AG04449 (cell line): ENCODE measurements at places on chromosomes 6 and 20.

DNA sequence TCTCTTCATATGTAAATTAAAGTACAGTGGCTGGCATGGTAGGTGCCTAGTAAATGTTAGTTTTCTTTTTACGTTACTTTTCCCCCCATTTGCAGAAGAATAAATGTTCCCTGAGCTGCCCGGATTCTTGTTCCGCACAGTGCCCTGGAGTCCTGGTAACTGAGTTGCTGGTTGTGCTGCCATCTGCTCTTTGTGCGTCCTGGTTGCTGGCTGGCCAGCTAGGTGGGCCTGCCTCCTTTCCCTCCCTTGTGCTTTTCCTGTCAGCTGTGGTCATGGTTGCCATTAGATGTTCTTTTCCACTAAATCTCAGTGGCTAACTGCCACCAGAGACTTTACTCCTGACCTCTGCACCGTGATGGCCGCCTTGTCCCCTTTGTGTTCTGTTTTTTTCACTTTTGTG is 28.6 kb downstream of the CEP43 start:
- DNase-seq, result no peak

- no peak for DNase-seq
Observed at GRCh38 chr6:89797317-89797716, 22.3 kb downstream of the MDN1 start.

DNA sequence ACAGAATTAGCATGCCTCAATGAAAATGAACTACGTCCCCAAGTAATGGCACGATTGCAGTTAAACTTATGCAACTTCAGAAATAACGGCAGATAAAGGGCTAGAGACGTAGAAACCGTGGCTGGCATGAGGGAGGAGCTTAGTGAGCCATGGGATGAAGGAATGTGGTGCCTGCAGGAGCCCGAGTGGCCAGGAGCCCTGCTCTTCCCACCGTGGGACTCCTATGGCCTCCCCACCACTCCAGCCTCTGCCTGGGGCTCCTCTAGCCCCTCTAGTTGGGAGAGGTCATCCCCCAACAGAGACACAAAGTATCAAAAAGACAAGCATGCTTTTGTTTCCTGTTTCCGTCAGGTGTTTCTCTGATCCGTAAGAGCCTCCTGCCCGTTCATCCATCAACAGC is 75.1 kb upstream of the BHLHE23 start:
- DNase-seq, result no peak

- no peak for DNase-seq
Observed at GRCh38 chr6:92847988-92848387, 571.4 kb downstream of the EPHA7 start.

DNA sequence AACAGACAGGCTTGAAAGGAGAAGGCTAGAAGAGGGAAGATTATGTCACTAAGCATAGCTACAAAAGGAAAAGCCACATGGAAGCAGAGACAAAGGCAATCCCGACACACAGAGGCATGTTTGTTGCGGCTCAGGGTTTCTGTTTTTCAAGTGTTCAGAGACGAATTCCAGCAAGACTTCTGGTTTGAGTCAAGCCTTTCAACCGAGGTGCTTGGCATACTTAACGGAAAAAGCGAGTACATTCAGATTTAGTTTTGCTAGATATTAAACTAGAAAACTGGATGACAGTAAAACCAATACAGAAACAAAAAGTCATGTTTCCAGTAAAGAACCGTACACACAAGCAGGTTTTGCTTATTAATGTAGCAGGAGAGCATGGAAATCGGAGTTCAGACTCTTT is 27.2 kb downstream of the MCUR1 start:
- DNase-seq, result no peak

GRCh38 chr20:9616455-9616805 is 102.0 kb downstream of the LAMP5 start:
- no peak for DNase-seq

GRCh38 chr20:21615617-21616080 is 89.8 kb upstream of the PAX1 start:
- DNase-seq, result peak; percentile 3

GRCh38 chr6:153980171-153980570 is 58.9 kb upstream of the OPRM1 start:
- no peak for DNase-seq

- no peak for DNase-seq
Observed at GRCh38 chr6:21928827-21929226, 335.3 kb downstream of the SOX4 start.

DNA sequence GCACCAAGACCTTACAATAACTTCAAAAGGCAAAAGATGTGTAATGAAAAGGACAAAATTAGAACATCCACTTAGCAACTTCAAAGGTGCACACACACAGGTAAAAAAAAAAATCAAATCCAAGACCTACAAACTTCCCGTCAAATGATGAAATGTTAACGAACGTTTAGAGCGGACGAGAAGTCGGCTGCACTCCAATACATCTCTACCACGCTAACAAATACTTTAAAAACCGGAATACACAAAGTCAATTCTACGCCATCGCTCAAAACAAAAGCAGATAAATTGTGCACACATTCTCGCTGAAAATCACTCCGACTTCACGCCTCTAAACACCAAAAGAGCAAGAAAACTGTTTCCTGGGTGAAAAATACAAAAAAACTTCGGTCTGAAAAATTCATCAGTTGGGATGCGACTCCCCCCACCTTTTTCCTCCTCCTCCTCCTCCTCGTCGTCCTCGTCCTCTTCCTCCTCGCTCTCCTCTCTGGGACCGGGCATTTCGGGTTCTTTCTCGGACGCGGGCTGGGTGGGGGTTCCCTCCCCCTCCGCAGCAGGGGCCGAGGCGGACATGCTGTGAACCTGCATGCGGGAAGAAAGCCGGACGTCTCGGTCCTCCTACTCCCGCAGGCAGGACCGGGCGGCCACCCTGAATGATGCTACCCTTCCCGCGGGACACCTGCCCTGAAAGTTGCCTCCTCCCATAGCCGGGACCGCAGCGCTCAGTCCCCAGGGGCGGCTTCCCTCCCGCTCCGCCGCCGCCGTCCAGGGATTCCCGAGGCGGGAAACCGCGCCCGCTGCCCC is 712 bp downstream of the DEK start:
- no peak for DNase-seq

GRCh38 chr20:1123666-1124065 is 5.3 kb downstream of the PSMF1 start:
- no peak for DNase-seq

DNA sequence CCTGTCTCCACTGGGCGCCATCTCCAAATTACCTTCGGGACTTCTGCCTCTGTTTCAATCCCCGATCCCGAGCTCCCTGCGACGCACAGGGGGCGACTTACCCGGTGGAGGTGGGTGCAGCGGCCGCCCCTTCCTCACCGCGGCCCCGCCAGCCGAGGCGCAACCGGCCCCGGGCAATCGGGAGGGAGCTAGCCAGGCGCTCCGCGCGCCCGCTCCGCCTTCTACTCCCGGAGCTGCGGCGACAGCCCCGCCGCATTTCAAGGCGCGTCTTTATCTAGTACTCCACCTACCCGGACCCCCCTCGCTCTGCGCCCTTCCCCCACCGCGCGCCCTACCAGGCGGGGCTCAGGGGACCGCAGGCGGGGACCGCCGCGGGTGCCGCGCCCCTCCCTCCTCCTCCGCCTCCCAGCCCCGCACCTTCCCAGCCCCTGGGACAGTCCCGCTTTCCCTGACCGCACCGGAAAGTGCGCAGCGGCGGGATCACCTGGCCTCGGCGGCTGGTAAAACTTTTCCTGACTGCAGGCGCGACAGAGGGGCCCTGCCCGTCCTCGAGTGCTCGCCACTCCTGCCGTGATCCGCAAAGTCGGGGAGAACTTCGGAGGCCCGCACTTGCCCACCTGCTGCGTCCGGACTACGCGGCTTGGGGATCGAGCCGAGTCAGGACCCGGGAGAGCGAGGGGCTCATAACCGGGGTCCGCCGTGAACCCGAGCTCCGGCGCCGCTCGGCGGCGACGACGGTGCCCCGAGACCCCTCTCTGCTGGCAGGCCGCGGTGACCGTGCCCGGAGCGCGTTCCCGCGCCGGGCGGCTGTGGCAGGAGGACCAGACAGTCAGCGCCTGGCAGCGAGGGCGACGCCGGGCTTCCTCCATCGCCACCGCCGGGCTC is 8.0 kb upstream of the NKX2-2 start:
- no peak for DNase-seq

DNA sequence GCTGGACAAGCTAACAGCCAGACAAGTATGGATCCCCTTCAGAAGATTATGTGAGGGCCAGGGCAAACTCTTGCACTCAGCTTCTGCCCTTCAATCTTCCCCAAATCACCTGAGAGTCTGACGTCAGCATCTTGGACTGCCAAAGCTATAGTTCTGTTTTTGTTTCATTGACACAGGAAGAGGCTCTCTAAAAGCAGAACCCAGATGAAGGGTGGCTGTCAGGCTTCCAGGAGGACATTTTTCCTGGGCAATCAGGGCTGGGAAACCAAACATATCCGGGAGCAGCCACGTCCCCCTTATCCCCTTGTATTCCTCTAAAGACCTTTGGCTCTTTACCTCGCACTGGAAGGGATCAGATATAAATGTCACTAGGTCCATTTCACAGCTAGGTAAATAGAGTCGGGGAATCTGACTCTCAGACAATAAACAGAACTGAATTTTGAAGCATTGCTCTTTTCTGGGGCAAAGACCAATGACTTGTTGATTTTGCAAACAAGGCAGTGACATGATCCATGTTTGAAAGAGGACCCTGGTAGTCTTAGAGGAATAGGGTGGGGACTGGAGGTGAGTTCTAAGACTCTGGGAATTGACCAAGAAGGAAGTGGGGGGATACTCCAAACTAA is 13.3 kb downstream of the MAFB start:
- no peak for DNase-seq

- no peak for DNase-seq
Observed at GRCh38 chr6:16438718-16439591, 200.6 kb downstream of the GMPR start.

DNA sequence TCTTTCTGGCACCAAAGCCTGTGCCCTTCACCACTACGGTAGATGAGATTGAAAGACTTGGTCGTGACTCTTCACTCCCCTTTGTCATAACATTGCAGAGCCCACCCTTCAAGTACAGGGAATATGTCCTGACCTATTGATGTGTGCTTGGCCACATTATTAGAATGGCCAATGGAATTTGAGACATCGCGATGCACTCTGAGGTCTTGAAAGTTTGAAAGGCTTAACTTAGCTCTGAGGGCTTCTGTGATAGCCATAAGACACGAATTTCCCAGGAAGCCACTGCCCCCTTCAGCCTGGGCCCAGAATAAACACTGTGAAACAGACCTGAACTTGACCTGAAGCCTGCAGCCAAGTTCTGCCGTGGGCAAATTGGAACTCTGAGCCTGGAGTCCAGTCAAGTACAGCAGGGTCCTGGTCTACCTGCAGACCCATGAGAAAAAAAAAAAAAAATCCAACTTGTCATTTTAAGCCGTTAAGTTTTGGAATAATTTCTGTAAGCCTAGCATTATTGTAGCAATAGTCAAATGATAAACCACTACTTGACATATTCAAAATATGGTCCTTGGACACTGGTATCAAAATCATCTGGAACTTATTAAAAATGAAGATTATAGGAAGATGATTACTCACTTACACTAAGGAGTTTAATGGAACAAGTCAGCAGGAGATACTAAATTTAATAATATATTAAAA is 36.9 kb upstream of the TRAF3IP2 start:
- DNase-seq, result no peak

DNA sequence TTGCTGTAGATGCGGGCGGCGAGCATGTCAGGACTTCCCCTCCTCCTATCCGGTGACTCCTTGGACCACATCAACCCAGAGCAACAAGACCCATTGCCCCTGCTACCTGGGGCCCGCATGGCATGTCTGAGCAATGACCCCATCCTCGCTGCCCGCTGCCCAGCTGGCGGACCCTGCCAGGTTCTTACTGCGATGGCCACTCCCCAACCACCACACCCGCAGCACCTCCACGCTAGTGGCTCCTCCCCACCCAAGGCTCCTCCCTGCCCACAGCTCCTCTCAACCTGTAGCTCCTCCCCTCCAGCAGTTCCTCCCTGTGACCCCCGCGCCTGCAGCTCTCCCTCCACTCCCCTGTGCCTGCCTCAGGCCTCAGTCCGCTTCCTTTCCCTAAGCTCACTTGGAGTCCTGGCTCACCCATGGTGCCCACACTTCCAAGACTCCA is 17.6 kb upstream of the SERPINB9 start:
- DNase-seq, result no peak

GRCh38 chr6:125346201-125346925 is 44.6 kb upstream of the HDDC2 start:
- no peak for DNase-seq

- DNase-seq, result no peak
Observed at GRCh38 chr6:45927421-45928320, 88.0 kb downstream of the CLIC5 start.

GRCh38 chr20:40082436-40082835 is 606.6 kb downstream of the MAFB start:
- no peak for DNase-seq

DNA sequence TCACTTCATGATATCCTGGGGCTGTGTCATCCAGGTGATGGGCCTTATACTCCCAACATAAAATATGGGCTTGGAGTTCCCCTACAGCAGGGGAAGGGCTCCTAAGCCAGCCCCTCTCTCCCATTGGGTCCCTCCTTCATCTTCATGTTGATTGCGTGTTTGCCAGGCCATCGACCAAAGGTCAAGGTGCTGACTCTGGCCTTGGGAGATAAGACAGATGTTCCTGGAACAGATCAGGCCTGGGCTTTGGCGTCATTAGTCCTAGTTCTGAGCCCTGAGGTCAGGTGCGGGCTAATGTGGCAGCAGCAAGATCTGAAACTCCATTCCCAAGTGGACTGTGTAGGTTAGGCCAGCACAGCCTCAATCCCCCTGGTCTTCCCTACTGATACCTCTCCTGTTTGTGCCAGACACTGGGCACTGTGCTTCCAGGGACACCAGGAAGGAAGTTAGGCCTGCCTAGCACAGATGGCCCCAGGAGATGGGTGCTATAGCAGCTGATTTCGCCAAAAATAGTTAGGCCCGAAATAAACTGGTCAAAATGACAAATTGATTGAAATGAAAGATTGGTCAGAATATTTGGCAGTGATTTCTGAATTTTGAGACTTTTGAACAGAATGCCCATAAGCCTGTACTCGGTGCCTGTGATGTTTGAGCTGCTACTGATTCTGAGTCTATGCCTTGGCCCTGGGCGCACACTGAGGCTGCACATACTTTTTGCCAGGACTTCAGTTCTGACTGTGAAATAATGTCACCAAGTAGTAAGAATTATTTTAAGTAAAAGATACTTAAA is 28.8 kb downstream of the EPB41L1 start:
- DNase-seq, result no peak

DNA sequence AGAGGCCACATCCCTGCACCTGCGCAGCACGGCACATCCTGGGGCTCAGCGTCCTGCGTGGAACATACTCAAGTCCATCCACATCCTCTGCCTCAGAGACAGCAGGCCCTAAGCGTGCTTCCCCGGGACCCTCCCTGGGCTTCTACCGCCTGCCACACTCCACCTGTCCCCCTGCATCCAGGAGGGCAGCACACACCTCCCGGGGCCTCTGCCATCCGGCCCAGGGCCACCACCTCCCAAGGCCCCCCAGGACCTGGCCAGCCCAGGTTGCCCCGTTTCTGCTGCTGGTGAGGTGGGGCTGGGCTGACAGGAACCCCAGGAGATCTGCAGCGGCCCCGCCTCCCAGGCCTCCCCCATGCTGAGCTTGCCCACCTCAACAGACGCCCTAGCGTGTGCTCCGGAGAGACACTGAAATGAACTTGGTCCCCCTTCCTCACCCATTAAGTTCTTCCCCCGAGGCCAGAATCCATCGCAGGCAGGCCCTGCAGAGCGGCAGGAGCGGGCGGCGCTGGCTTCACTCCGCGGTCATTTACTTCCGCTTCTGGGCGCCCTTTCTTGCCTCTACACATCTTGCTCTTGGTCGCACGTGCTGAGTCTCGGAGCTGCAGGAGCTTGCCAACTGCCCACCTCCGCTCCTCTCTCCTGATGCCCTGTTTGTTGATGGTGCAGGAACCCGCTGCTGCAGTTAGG is 235.3 kb downstream of the TAF4 start:
- no peak for DNase-seq
